Activated CD8-positive, alpha-beta T cell treated with anti-CD3 and anti-CD28 coated beads, Interleukin-2, amount 10 ng/mL, durations not matched to agents 7 days and 5 days (primary cell): ENCODE measurements at places on chromosomes 7 and 10. TPM values are rescaled to one million over a fixed set of nuclear protein-coding genes. Genes with fewer than 3 reads are reported as not detected.
A peak's percentile ranks its signal among the peaks of the same experiment; 100 is the strongest.

GRCh38 chr10:79111427-79111826 is 42.7 kb downstream of the ZMIZ1 start:
- no peaks in the 10 kb centered on the region for H3K27me3 ChIP-seq
- no peak overlapping the region for H3K4me3 ChIP-seq
- H3K27ac ChIP-seq, result no peak overlapping the region
- H3K36me3 ChIP-seq, result no peaks in the 10 kb centered on the region

The IFIT2 gene
- total RNA-seq, result 7.3 TPM

GRCh38 chr7:92260248-92260781 is 14.5 kb downstream of the ANKIB1 start:
- no peak overlapping the region for H3K4me3 ChIP-seq
- H3K4me1 ChIP-seq, result peaks cover 1% of the 10 kb centered on the region
- DNase-seq, result no peak
- no peak overlapping the region for H3K27ac ChIP-seq
- H3K27me3 ChIP-seq, result no peaks in the 10 kb centered on the region

DNA sequence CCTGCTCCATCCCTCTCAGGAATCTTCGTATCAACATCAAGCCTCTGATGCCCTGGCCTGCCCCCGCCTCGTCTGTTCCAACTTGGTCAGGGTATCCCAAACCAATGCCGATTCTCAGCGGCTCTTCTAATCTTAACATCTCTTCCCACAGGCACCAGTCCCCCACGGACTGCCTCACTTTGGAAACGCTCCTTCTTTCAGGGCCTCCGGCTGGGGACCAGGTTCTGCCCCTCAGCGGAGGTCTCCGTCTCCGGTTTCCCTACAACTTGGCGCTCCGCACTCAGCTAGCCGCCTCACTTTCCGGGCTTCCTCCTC is 488 bp downstream of the ABCF2 start:
- H3K36me3 ChIP-seq, result peaks cover 36% of the 10 kb centered on the region

The AZGP1 gene
- not detected for total RNA-seq

- H3K36me3 ChIP-seq, result no peaks in the 10 kb centered on the region
- no peak overlapping the region for H3K27ac ChIP-seq
- H3K4me1 ChIP-seq, result no peaks in the 10 kb centered on the region
- DNase-seq, result no peak
Observed at GRCh38 chr7:43248961-43249822, 136.7 kb downstream of the HECW1 start.

- H3K36me3 ChIP-seq, result peaks cover 2% of the 10 kb centered on the region
- H3K4me3 ChIP-seq, result no peak overlapping the region
- H3K27ac ChIP-seq, result no peak overlapping the region
Observed at GRCh38 chr10:44944354-44944753, 15.2 kb upstream of the RASSF4 start.

GRCh38 chr10:127293640-127294039 is 97.2 kb upstream of the INSYN2A start:
- peak; percentile 85 for DNase-seq
- peak overlapping the region; percentile 74 for H3K27ac ChIP-seq
- peak overlapping the region; percentile 5 for H3K4me3 ChIP-seq
- peaks cover 27% of the 10 kb centered on the region for H3K27me3 ChIP-seq
- H3K36me3 ChIP-seq, result peaks cover 7% of the 10 kb centered on the region
- peaks cover 31% of the 10 kb centered on the region for H3K4me1 ChIP-seq

- peaks cover 8% of the 10 kb centered on the region for H3K4me1 ChIP-seq
- no peaks in the 10 kb centered on the region for H3K27me3 ChIP-seq
- H3K4me3 ChIP-seq, result no peak overlapping the region
- peaks cover 6% of the 10 kb centered on the region for H3K36me3 ChIP-seq
Observed at GRCh38 chr10:50385624-50386023, 134.3 kb upstream of the ASAH2 start.

DNA sequence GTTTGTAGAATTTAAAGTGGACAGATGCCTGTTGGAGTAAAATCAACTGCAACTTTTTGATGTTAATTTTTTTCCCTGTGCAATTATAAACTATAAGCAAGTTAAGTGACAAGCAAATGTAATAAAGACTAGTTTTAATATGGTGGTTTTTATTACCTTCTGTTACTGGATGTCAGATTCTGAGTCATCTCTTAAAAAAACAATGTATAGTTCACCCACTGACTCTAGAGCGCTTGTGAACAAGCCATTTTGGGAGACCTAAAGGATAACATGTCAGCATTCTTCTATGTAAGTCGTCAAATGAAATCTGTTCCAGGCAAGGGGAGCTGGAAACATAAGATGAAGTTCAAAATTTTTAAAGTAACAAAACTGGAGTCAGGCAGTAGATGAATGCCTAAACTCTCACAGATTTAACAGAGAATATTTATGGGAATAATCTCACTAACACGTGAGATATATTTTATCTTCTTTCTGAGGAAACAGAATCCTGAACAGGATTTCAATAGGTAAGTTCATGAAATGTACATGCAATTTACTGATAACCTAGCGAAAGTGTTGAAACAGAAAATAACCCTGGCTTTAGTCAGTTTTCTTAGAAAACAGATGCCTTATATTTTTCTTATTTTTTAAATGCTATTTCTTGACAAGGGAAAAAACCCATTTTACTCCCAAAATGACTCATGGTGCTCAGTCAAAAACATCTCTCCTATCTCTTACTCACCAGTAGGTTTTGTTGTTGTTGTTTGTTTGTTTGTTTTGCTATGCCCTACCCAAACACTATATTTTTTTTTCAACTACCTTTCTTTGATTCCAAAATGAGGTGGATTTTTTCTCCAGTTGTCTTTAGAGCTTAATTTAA is 91.7 kb downstream of the SLC39A12 start:
- no peaks in the 10 kb centered on the region for H3K4me1 ChIP-seq
- H3K36me3 ChIP-seq, result no peaks in the 10 kb centered on the region

The ADGRA1 gene
- not detected for total RNA-seq

The A1CF gene
- not detected for total RNA-seq

The HPSE2 gene
- not detected for total RNA-seq

The FAM237B gene
- total RNA-seq, result not detected

The LLCFC1 gene
- not detected for total RNA-seq

DNA sequence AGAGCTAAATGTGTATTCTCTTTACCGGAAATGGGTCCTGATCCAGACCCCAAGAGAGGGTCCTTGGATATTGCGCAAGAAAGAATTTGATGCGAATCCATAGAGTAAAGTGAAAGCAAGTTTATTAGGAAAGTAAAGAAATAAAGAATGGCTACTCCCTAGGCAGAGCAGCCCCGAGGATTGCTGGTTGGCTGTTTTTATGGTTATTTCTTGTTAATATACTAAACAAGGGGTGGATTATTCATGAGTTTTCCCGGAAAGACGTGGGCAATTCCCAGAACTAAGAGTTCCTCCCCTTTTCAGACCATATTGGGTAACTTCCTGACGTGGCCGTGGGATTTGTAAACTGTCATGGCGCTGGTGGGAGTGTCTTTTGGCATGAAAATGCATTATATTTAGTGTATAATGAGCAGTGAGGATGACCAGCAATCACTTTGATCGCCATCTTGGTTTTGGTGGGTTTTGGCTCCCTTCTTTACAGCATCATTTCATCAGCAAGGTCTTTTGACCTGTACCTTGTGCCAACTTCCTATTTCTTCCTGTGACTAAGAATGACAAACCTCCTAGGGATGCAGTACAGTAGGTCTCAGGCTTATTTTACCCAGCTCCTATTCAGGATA is 60.4 kb downstream of the ARL4A start:
- no peak overlapping the region for H3K27ac ChIP-seq
- H3K27me3 ChIP-seq, result peaks cover 2% of the 10 kb centered on the region

GRCh38 chr7:80646083-80646865 is 7.8 kb downstream of the CD36 start:
- no peak for DNase-seq
- H3K4me3 ChIP-seq, result no peak overlapping the region
- H3K4me1 ChIP-seq, result no peaks in the 10 kb centered on the region
- no peak overlapping the region for H3K27ac ChIP-seq
